ENCODE measurements at places on chromosomes 13 and 19. TPM values are rescaled to one million over a fixed set of nuclear protein-coding genes. Genes with fewer than 3 reads are reported as not detected.

DNA sequence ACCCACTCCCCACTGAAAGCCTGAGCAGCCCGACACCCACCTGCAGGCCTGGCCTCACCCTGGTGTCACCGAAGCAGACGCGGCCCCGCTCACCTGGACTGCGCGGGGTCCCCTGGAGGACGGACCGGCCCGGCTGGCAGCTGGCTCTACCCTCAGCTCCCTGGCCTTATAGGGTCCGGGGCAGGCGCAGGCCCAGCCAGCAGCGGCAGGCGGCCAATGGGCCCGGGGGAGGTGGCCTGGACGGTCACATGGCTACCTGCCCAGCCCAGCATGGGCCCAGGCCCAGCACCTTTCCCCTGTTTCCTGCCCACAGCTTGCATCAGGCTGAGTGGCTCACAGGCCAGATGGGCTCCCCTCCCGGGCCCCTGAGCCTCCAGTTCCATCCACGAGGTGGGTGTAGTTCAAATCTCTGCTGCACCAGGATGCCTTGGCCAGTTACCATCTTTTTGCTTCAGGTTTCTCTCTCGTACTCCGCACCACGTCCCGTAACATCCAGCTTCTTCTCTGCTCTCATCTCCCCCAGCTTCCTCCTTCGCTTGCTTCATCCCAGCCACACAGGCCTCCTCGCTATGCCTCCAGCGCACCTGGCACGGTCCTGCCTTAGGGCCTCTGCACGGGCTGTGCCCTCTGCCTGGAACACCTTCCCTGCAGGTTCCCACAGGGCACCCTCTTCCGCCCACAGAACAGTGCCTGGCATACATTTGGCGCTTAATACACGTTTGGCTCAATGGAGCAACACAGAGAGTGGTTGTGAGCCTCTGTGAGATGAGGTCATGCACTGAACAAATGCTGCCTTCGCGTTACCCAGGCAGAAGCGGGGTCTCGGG, at the start of gene PLIN4:
PLIN4 (minus strand) TSS at position 142 of the 827 bp plus-strand sequence. CDS start 214 bp downstream, outside the sequence.
- DNase-seq, result no peak

Gene TEAD2
- total RNA-seq, result 0.16 TPM

Gene ZNF610
- total RNA-seq, result not detected

DNA sequence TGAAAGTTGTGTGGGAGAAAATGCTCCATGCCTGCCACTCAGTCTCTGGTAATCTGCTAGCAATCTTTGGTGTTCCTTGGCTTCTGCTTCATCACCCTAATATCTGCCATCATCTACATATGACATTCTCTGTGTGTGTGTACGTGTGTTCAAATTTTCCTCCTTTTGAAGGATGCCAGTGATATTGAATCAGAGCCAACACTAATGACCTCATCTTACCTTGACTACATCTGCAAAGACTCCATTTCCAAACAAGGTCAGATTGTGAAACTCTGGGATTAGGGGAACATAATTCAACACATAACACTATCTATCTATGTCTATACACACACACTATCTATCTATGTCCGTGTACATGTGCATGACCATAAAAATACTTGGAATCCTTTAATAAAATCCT, 81.4 kb upstream of the IRS2 start:
- DNase-seq, result no peak

DNA sequence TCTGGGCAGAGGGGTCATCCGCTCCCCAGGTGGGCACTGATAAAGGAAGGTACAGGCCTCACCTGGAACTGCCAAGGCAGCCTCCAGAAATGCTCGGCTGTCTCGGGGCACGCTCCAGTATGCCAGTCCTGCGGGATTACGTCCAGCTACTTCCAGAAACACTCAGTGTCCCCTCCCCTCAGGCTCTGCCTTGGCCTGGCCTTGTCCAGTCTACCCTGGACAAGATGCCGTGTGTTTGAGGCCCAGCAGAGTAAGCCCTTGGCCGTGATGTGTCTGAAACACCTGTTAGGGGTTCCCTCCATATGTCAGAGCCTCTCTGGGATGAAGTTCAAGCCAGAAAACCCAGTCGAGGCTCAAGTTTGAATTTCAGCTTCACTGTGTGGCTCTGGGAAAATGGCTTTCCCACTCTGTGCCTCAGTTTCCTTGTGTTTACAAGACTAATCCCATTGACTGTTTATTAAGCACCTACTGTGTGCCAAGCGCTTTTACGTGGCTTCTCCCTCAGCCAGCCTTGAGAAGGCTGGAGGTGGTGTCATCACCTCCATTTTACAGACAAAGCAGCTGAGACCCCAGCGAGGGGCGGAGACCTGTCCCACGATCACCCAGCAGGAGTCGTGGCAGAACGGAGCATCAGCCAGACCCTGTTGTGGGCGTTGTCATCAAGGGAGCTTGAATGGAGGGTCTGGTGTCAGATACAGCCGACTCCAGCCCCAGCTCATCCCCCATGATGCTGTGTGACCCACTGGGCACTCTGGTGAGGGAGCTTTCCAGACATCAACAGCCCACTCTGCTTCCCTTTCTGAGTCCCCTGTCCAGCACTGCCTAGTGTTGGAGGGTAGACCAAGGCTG, 2.0 kb upstream of the PIK3R2 start:
- no peak for DNase-seq

GRCh38 chr13:75050419-75051046, 431.4 kb downstream of the TBC1D4 start:
- no peak for DNase-seq

DNA sequence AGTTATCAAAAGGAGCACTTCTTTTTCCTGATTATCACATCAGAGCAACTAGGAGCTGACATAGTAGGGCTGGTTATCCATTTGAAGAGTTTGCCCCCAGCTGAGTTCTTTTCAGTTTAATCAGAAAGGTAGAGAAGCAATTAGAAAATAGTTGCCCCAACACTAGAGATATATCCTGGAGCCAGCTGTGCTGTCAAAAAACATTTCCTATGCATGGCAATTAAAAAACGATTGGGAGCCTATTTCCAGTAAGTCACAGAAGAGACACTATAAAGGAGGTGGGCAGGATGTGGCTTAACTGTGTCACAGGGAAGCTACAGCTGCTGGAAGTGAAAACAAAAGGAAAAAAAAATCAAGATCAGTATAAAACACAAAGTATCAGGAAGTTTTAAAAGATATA, 155.7 kb upstream of the SLITRK1 start:
- no peak for DNase-seq

Gene LGALS7
- not detected for total RNA-seq

- no peak for DNase-seq
These were observed 54.7 kb downstream of the SKA3 start for GRCh38 chr13:21121616-21122015.

DNA sequence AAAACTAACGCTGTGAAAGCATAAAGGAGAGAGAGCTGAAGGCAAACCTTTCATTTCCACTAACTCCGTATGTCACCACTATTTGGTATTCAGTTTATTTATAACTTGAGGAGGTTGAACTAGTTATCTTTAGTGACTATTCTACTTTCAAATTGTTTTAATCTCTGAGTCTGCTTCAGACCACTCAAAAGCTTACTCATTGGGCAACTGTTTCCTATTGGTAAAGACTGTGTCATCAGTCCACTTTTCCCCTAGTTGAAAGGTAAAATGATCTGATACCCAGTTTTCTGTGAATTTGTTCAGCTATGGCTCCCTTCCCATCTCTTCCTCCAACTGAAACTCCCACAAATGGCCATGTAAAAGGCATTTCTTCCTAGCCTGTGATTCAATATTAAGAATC, 39.1 kb downstream of the TEX26 start:
- no peak for DNase-seq

DNA sequence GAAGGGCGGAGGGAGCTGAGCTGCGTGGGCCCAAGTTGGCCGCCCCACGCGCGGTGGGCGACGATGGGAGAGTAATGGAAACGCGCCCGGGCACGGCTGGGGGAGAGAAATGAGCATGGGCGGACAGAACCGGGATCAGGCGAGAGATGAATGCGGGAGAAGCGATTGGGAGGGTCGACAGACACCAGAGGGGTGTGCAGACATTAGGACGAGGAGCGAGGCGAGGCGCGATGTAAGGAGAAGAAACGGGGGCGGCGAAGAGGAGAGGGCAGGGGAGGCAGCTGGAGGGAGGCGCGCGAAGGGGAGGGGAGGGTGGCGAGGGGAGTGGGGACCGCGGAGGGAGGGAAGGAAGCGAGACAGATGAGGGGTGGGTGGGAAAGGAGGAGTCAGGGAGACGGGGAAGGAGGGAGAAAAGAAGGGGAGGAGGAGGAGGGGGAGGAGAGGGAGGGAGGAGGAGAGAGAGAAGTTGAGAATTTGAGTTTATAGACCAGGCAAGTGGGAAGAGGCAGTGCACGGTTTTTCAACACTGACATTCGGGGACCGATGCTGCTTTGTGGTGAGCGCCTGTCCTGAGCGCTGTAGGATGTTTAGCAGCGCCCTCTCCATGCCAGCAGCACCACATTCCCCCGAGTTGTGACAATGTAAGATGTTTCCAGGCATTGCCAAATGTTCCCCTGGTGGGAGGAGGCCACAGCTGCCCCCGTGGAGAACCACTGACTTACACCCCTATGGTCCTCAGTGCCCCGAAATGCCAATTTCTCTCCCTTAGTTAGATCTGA, at the start of gene SHISA7:
SHISA7 (minus strand) TSS at position 256 of the 779 bp plus-strand sequence. CDS start 437 bp downstream, outside the sequence.
- no peak for DNase-seq

DNA sequence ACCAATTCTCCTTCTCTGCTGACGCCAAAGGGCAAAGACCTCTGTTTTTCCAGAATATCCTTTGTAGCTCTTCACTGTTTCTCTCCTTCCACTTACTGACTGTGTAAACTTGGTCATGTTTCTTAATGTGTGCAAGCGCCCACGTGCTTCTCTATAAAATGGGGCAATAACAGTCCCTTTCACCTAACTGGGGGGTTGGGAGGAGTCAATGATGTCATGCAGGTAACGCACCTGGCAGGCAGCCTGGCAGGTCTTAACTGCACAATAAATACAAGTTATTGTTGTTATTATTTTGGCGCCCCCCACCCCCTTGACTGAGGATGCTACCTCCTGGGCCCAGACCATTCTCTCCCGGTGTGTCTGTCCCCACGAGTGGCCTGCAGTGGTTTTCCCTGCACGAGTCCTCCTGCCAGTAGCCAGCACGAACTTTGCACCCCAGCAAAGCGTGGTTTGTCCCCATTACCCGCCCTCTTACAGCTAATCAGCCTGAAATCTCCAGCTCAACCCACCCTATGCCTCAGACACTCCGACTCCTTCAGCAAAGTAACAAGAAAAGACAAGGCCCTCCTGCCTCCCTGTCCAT, 5.3 kb downstream of the SBSN start:
- no peak for DNase-seq

Gene IL11
- total RNA-seq, result 0.46 TPM

DNA sequence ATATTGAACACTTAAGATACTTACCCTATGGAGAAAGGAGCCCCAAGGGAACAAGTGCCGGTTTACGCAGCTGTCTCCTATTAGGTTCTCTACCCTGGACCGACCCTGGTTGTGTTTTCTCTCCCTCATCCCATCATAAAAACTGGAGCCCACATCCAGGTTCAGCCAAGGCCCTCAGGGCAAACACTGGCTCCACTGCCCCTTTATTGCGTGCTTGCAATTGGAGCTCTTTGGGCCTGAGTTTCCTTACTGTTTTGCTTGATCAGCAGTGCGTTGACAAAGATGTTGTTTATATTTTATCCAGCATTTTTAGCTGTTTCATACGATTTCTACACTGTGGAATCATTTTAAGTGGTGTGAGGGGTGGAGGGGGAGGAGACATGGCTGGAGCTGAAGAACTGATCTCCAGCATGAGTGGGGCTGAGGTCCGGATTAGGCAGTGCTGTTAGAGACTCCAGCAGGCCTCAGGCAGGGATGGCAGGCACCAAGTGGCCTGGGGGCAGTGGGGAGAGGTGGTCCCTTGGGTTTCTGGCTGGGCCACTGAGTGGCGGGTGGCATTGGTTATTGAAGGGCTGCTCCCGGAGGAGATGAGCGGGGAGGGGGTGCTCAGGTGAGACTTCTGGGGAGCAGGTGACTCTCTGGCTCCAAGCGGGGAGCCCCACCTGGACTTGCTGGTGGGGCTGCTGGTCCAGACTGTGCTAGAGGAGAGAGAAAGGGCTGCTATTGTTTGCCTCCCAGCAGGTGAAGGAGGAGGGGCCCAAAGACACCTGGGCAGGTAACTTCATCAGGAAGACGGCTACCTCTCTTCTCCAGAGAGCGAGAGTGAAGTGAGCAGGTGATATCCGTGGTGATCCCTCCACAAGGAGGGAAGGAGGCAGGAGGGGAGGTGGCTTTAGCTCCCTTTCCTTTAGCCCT, 62.4 kb upstream of the RNF113B start:
- DNase-seq, result no peak

- peak; percentile 84 for DNase-seq
These were observed 18.2 kb downstream of the LSM4 start for GRCh38 chr19:18304458-18305310.

GRCh38 chr13:110128546-110128945, 178.4 kb downstream of the COL4A1 start:
- DNase-seq, result no peak

- DNase-seq, result no peak
These were observed 7.2 kb downstream of the GPX4 start for GRCh38 chr19:1110809-1111640.

Gene NCAN
- not detected for total RNA-seq

- no peak for DNase-seq
These were observed 402.9 kb downstream of the HS6ST3 start for GRCh38 chr13:96492766-96493165.

DNA sequence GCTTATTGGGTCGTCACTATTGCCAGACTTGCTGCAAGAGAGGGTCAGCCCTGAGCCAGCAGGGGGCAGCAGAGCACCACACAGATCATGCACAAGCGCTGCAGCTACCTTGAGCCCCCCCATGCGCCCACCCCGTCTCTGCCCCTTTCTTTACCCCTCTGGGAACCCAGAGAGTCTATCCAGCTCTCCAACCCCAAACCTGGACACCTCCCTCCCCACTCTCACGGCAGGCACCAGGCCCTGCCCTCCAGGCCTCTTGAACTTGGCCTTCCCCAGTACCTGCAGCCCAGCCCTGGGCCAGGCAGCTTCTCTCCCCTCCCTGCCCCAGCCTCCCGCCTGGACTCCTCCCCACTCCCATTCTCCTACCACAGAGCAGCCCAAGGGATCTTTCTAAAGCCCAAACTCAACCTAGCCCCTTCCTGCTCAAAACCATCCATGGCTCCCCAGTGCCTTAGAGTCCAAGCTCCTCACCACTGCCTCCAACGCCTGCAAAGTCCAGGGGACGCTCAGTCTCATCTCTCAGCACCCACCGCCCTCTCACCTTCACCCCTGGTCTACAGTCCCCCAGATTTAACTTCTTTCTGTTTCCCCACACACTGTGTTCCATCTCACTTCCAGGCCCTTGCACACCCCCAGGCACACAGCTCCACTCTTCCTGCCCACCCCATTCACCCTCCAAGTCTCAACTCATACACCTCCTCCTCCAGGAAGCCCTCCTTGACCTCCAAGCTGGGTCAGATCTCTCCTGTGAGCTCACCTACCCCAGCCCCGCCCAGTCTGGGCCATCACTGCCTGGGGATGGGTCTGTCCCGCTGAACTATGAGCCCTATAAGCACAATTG, 9.4 kb upstream of the CEACAM16 start:
- peak; percentile 79 for DNase-seq

DNA sequence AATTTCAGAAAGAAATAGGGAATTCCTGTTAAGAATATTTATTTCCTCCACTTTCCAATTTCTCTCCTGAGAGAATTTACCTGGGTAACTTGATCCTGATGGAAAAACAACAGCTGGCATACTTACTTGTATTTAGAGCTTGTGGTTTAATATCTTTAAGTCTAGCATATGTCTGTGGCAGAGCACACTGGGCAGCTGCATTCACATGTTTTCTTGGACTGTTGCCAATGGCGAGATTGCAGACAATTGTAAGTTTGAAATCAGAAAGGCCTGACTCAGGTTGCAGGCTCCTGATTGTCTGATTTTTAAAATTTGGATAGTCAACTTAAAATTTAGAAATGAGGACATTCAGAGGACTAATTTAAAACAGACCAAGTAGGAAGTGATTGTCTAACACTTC, 66.9 kb downstream of the NHLRC3 start:
- DNase-seq, result no peak

GRCh38 chr13:110421696-110422385, 114.8 kb downstream of the COL4A2 start:
- no peak for DNase-seq
